ENCODE measurements at places on chromosomes 12 and 14.

- no peak for DNase-seq
Observed at GRCh38 chr14:54845641-54846040, 57.0 kb downstream of the GCH1 start.

DNA sequence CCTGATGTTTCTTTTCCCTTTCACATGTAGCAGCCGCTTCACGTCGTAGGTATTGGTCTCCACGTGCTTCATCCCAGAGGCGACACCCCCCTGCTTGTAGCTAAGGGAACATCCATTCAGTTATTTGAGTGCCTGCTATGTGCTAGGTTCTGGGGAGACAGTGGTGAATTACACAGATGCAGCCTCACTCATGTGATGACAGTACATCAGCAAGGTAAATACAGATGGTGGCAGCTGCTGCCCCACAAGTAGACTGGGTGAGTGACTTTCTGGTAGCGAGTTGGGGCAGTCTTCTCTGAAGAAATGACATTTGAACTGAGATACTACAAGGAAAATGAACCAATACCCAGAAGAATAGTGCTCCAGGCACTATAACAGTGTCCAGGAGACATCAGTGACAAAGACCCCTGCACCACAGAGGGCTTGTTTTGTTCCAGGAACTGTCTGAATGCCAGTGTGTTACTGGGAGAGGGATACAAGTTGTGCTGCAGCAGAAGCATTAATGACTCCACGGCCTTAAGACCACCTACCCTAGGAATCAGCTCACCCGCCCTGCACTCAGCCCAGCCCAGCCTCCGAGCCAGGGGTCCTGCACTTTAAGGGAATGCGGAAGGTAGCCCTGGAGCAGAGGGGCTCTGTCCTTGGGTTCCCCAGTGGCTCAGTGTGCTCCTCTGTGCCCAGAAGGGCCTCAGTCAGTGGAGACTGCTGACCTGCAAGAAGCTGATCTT, 7.3 kb downstream of the AVIL start:
- DNase-seq, result no peak

DNA sequence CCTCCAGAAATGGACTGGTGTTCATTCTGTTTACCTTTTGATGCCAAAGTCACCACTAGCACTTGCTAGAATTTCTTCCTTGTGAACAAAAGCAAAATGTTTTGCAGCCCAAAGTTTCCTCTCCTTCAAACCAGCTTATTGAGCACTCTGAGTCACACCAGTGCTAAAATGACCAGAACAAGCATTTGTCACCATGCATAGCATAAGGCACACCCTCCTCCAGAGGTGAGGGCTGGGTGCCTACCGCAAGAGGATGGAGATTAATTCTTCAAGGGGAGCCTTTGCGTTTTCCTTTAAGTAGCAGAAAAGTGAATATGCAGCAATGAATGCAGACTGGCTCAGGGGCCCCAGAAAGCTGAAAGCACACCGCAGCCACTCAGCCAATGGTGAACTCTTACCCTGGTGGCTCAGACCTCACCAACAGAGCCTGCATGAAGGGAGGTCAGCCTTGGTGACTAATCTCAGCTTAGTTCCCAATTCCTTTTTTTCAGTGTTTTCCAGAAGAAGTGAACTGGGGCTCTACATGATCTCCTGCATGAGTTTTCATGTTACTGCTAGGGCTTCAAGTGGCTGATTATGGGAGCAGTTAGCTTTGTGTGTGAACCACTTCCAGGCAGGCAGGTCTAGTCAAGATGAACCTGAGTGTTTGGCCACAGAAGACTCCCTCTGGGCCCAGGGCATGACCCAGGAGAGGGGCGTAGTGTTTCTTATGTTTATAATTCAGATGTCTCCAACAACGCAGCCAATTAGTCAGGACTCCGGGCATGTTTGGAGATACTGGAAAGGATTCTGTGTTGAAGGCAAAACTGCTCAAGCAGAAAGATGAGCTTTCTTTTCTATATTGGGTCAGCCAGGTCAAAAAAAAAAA, 96.3 kb downstream of the PAX9 start:
- no peak for DNase-seq

DNA sequence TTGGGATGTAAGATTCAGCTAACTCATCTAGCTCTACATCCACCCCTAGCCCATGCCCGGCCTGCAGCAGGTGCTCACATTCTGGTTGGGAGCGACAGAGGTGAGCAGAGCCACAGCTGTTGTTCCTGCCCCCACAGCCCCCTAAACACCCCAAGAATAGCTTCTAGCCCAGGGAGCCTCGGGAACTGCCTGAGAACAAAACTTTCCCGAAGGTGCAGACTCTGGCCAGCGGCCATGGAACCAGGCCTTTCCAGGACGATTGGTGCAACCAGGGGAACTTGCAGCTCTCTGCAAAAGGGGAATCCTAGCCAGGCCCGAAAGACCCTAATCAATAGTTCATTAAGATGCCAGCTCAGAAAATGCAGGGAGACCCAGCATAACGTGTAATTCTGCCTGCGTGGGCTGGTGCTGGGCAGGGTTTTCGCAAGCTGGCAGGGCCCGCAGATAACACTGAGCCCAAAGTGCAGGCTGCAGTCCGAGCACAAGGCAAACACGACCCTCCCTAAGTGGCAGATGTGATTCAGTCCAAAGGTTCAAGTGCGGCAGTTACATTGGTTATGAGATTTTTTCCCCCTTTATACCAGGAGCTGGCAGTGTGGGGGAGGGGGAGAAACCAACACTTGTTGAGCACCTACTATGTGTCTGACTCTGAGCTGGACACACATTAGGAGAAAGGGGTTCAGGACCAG, 122.5 kb upstream of the MAP1LC3B2 start:
- DNase-seq, result no peak

DNA sequence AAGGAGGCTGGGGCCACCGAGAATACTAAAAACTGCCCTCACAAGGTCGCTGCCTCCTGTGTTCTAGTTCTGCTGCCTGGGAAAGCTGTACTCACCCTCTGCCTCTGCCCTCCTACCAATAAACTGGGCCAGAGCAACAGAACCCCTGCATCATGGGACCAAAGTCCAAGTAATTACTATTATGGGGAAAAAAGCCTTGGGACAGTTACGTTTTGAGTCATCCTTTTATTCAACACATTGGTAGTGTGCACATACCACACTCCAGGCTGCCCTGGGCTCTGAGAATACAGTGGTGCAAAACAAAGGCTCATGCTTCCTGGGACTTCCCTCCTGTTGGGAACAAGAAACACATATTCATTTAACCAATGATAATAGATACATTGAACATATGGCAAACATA, 49.0 kb downstream of the CACNA1C start:
- DNase-seq, result no peak

- peak; percentile 92 for DNase-seq
Observed at GRCh38 chr12:124917135-124917840, 2.8 kb upstream of the UBC start.

DNA sequence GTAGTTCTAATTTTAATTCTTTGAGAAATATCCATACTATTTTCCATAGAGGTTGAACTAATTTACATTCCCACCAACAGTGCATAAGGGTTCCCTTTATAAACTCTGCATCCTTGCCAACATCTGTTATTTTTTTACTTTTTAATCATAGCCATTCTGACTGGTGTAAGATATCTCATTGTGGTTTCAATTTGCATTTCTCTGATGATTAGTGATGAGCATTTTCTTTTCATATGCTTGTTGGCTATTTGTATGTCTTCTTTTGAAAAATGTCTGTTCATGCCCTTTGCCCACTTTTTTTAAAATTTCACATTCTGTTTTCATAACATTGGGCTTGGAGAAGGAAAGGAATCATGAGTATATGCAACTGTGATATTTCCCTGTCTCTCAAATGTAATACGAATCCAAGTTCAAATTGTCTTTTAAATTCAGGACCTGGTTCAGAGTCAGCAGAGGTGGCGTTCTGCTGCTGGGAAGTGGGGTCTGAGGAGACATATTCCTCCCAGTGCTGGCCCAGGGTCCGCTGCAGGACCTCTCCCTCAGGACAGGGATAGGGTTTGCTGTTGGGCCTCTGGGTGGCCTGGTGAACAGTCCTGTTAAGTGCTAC, 81.2 kb upstream of the ETV6 start:
- DNase-seq, result no peak

- no peak for DNase-seq
Observed at GRCh38 chr12:53596920-53597363, 29.2 kb downstream of the ATF7 start.

DNA sequence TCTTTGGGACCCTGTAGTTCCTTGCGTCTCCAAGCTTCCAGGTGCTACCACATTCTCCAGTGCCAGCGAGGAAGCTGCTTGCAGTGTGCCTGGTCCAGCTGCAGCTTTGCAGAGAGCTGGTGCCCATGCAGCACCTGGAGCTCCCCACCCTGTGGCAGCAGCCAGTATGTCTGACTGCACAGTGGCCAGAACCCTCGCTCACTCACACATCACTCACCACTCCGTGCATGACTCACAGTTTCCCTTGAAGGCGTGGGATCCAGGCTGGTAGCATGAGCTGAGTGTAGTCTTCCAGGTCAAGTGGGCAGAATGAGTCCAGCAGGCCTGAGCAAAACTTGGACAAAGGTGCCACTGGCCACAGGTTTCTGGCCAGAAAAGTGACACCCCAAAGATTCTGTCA, 33.6 kb downstream of the SDR9C7 start:
- DNase-seq, result no peak

All from stimulated activated CD8-positive, alpha-beta memory T cell treated with anti-CD3 and anti-CD28 coated beads, Interleukin-4, amount 100 ng/mL, for 48 hours (primary cell).